Stimulated activated CD8-positive, alpha-beta memory T cell treated with anti-CD3 and anti-CD28 coated beads, Interleukin-15, amount 100 ng/mL, for 48 hours (primary cell): ENCODE measurements at places on chromosomes 5 and 9.

DNA sequence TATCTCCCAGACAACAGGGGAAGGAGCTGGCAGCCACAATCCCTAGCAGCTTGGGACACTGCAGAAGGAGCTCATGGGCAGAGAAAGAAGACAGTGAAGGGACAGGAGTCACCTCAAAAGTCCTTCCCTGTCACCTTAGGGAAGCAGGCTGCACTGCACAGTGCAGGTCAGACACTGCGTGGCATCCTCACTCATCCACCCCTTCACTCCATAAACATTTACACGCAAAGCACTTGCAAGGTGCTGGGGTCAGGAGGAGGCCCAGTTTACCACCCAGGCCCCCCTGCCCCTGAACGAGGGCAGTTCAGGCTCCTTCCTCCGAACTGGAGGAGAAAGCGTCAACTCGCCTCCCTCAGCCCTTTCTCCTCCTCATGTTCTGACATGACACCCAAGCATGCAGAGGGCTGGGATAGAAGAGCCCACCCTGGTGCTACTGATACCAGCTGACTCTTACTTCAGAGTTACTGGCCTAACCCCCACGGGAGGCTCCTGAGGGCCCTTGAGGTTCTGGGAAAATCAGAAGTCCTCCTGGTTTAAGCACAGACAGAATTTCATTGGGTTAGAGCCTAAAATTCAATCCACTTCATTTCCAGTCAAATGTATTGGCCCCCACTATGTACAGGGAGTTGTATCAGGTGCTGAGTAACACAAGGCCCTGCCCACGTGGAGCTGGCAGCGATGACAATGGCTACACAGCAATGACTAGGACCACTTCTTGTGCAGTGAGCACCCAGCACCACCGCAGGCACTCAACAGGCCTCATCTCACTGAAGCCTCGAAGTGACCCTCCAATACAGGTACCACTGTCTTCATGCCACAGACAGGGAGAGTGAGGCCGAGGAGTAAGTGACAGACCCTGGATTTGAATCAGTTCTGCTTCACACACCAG lies 70.4 kb downstream of the RAPGEF1 start:
- no peak for DNase-seq

GRCh38 chr9:8280811-8281210 lies 481.2 kb upstream of the DMAC1 start:
- no peak for DNase-seq

GRCh38 chr5:173714551-173715428 lies 98.3 kb upstream of the BOD1 start:
- no peak for DNase-seq

DNA sequence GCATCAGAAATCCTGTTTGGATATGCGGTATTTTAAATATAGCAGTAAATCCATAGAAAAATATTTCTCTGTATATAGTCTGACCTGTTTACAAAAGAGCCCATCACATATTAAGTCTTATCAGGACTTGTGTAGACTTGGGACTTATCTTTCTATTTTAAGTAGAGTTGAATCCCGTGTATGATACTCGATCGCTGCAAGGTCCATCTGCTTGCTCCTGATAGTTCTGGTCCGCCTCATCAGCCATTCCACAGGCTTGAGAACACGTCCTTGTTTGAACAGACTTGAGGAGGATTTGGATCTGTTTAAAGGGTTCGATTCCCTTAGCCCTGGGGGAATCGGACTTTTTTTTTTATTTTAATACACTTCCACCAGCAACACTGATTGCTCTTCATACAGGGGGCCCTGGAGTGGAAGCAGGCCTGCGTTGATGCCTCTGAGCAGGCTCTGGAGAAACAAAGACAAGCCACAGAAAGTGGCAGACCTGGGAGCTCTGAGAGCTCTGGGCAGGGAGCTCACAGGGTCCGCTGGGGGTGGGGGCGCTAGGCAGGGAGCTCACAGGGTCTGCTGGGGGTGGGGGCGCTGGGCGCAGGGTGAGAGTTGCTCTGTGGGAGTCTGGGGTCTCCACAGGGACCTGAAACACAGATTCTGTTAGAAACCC lies 112.2 kb downstream of the MVB12B start:
- no peak for DNase-seq

- DNase-seq: no peak
These were observed 111.4 kb upstream of the FER start for GRCh38 chr5:108636135-108636853.

DNA sequence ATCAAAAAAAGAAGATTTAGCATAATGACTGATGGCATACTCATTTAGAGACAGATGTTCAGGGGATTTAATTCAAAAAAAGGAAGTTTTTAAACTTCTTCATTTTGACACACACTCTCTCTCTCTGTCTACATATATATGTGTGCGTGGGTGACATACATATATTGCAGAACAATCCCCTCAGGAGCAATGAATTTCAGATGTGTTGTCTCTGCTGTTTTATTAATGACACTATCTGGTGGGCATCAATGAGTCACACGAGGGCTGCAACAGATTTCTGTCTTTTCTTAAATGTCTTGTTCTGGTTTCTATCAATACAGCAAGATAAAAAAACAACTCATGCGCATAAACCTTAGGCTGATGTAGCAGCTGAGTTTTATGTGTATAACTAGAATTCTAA lies 123.5 kb upstream of the SLCO6A1 start:
- DNase-seq: no peak

GRCh38 chr5:7396713-7397454 lies 946 bp downstream of the ADCY2 start:
- no peak for DNase-seq

- no peak for DNase-seq
These were observed 1518.2 kb downstream of the EFNA5 start for GRCh38 chr5:106152569-106152968.

- DNase-seq: no peak
These were observed 2.5 kb downstream of the FST start for GRCh38 chr5:53482717-53483638.

DNA sequence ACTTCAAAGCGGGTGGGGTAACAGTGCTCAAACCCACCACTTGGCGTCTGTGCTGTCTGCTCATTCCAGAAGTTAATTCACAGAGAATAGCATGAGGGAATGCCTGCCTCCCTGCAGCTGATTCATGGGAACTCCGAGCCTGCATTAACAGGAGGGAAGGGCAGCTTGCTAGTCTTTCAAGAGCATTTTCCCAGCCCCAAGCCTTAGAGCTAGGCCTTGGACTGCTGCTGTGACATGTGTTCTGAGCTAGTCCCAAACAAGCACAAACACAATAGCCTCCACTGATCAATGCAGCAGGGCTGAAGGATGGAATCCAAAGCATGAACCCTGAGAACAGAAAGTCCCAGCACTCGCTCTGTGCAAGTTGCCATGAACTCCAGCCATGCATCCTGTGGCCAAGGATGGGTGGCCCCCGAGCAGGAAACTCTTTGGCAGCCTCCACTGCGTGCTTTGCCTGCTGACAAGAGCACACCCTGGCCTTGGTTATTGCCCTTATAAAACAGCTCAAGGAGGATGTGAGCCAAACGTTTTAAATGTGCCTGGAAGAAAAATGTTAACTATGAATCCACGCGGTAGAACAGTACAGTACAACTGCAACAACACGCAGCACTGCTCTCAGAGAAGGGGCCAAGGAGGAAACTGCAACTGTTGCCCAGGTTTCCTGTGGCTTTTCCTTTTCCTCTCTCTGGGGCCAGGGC lies 653.1 kb upstream of the KLF4 start:
- DNase-seq: no peak

DNA sequence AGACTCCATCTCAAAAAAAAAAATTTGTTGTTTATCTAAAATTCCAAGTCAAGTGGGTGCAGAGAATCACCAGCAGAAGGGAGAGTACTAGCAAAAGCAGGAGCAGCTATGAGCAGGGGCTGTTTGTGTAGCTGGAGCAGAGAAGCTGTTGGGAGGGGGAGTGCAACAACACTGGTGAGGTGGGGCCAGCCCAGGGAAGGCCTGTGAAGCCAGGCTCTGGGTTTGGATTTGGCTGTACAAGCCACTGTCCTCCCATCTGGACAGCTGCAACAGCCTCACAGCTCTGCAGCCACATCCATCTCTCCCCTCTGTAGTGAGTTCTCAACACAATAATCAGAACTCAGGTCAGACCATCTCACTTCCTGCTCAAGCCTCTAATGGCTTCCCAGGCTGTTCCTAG lies 59.4 kb downstream of the TMOD1 start:
- no peak for DNase-seq

DNA sequence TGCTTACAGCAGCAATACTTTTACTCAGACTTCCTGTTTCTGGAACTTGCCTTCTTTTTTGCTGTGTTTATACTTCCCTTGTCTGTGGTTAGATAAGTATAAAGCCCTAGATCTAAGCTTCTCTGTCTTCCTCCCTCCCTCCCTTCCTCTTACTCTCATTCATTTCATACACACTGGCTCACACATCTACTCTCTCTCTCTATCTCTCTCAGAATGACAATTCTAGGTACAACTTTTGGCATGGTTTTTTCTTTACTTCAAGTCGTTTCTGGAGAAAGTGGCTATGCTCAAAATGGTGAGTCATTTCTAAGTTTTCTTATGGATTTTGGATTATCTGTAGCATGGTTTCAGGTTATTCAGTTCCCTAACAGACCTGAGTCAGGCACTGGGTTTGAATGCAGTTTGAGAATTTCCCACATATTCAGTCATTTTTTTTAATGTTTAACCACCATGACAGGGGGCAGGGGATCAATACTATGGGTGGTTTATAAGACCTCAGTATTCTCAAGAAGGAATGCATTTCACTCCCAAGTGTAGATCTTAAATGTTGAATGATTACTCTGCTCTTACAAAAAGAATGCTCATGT lies at the start of gene IL7R:
Gene IL7R (plus strand): TSS at position 127 of the 587 bp plus-strand sequence. CDS start 87 bp downstream, at position 214.
- DNase-seq: no peak

- no peak for DNase-seq
These were observed 11.2 kb downstream of the SLC45A2 start for GRCh38 chr5:33973271-33973670.

- DNase-seq: no peak
These were observed 49.5 kb upstream of the MCCC2 start for GRCh38 chr5:71537687-71538086.

DNA sequence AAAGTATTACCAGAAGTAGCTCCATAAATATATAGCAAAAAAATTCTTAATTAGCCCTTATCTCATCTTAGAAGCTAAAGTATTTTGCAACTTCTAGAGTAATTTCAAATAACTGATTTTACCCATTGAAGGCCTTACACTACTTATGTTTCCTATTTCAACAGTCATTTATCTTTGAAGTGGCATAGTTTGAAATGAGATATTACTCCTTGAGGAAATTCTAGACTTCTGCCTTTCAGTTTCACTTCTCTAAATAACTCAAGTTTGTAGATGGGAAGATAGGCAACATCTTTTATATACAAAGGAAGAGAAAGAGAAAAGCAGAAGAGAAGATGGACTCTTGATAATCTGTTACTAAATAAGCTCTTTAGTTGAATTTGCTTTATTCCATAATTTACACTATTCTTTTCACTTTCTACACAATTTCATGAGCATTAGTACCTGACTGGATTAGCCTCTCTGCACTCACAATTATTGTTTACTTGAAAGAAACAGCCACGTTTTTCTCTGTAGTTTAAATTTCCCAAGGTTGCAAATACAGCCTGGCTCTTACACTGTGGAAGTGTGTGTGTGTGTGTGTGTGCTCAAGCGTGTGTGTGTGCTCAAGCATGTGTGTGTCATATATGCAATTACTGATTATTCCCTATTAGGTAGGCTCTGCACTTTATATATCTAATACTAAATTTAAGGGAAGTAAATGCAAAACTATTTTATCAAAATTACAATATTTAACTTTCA lies 60.6 kb upstream of the EMB start:
- DNase-seq: no peak

- DNase-seq: no peak
These were observed 31.8 kb downstream of the C5orf15 start for GRCh38 chr5:133936651-133937015.

DNA sequence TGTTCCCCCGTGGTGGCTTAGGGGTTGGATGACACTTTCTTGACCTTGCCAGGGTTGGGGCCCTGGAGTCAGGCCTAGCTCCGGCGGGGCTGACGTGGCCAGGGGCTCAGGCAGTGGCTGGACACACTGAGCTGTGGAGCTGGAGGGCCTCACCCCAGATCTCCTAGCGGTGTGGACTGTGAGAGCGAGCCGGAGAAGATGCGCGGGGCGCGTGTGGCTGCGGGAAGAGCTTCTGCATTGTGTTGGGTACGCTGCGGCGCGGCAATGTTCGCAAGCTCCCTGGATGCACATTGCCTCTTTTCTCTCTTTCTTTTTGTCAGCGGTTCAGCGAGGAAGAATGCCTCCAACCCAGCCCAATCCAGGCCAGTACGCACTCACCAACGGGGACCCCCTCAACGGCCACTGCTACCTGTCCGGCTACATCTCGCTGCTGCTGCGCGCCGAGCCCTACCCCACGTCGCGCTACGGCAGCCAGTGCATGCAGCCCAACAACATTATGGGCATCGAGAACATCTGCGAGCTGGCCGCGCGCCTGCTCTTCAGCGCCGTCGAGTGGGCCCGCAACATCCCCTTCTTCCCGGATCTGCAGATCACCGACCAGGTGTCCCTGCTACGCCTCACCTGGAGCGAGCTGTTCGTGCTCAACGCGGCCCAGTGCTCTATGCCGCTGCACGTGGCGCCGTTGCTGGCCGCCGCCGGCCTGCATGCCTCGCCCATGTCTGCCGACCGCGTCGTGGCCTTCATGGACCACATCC lies 4.8 kb downstream of the NR2F1 start:
- DNase-seq: no peak

GRCh38 chr5:15001517-15001916 lies 129.9 kb upstream of the ANKH start:
- DNase-seq: no peak

- no peak for DNase-seq
These were observed 121.7 kb downstream of the ICE1 start for GRCh38 chr5:5544094-5544663.

- DNase-seq: no peak
These were observed 85.6 kb downstream of the SMIM15 start for GRCh38 chr5:61076626-61077025.

GRCh38 chr9:38768351-38768761 lies 48.4 kb upstream of the FAM240B start:
- DNase-seq: no peak

GRCh38 chr5:31193591-31194467 lies at the start of gene CDH6:
Gene CDH6, plus strand, starts transcription at chr5:31193686. Its CDS starts 73,788 bp downstream, at chr5:31267474.
- no peak for DNase-seq

- no peak for DNase-seq
These were observed 30.9 kb upstream of the OLFM1 start for GRCh38 chr9:135056541-135056940.

DNA sequence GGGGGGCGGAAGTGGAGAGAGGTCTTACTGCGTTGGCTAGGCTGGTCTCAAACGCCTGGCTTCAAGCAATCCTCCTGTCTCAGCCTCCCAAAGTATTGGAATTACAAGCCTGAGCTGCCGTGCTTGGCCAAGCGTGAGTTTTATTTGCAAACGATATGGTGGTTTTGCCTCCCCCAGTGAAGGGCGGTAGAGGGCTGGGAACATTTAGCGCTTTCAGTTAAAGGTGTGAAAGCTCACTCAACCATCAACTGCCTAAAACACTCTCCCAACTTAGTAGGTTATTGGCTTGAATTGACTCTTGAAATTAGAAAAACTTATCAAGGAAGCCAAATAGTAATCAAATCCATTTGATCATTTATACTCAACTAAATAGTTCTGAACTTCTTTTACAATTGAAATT lies 156.3 kb downstream of the ESM1 start:
- DNase-seq: no peak

- no peak for DNase-seq
These were observed 1.2 kb upstream of the CCDC183 start for GRCh38 chr9:136795000-136795348.
